ENCODE measurements at places on chromosomes 2 and 18.

- no peak for DNase-seq
Observed at GRCh38 chr18:28626756-28627155, 449.8 kb upstream of the CDH2 start.

DNA sequence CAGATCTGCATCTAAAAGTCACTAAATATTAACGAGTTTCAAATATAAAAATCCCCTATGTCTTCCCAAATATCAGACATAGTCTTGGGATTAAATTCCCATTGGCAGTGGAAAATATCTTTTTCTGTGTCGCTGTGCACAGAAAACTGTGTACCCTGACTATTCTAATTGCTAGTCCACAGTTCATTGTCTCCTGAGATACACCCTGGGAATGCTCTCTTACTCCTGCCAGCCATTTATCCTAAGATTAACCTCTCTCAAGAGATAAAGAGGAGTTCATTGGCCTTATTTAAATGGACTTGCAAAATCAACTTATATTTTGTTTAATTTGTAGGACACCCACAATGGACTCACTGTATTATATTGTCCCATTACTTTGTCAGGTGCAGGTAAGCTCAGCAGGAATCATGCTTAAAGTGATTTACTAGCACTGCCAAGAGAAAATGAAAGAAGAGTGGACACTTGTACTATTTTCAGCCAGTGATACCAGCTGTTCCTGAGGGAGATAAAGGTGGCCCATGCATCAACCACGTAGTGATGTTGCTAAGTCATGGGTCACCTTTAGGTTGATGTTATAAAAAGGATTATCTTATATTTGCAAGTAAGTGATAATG lies 553.8 kb downstream of the PIK3C3 start:
- no peak for DNase-seq

DNA sequence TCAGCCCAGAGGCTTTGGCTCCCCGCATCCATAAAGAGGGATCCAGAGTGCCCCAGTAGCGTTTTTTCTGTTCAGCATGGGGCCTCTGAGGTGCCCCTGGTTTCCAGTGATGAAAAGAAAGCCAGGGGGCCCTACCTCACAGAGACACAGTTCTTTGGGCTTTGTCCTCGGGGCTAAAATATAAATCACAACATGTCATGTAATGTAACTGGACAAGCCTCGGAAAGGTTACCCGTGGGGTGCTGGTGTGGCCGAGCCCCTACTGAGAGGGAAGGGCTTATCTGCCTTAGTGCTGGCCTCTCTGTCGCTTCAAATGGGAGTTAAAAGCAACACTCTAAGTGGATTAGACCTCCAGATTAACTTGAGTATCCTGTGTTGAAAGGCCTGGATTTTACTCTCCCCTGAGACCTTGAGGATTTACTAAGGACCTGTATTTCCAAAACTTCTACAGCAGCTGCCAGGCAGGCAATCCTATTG lies 251.6 kb upstream of the APCDD1 start:
- no peak for DNase-seq

DNA sequence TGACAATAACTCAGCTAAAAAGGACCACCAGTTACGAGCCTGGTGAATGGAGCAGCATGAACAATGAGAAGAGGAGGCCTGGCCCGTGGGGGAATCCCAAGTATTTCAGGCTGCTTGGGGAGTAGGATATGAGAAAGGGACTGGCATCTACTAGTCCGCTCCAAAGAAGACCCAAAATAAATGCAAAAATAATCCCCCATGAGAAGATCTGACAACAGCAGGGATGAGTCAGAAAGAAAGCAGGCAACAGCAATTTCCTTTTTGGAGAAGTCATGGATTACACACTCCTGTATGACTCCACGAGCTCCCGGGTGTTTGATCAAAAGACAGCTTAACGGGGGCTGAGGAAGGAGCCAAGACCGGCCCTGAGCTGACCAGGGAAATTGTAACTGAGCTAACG lies 111.4 kb downstream of the SOX11 start:
- DNase-seq, result no peak

DNA sequence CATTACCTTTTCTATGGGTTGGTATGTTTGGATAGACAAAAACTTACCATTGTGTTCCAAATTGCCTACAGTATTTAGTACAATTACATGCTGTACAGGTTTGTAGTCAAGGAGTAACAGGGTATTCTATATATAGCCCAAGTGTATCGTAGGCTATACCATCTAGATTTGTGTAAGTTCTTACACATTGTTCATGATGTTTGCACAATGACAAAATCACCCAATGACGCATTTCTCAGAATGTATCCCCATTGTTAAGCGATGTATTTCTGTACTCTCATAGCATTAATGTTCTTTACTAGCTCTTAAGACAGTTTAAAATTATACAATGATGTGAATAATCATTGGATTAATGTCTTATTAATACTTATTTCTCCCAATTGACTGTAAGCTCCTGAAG lies 16.7 kb downstream of the TACR1 start:
- no peak for DNase-seq

GRCh38 chr2:161905389-161906046 lies 168.5 kb downstream of the DPP4 start:
- no peak for DNase-seq

All from stimulated activated CD4-positive, alpha-beta T cell treated with anti-CD3 and anti-CD28 coated beads, TNF-alpha, amount 100 ng/mL, for 1 hour (primary cell).